Effector memory CD4-positive, alpha-beta T cell (primary cell): ENCODE measurements at places on chromosomes 1 and 21.

GRCh38 chr1:72271555-72272085, 10.7 kb downstream of the NEGR1 start:
- no peak for DNase-seq

GRCh38 chr1:41599912-41600311, 115.4 kb upstream of the EDN2 start:
- no peak for DNase-seq

DNA sequence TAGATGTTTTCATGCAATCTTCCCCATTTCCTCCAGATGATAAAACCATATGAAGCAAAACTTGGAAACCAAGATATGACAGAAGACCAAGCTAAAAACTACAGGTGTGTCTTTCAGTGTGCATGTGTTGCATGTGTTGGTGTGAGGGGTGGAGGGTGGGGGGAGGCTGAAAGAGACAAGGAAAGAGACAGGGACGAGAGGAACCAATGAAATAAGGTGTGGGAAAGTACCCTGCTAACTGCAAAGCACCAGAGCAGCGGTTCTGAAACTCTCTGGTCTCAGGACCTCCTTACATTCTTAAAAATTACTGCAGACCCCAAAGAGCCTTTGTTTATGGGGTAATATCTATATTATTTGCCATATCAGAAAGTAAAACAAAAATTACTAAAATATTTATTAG, 87.4 kb upstream of the HIVEP3 start:
- DNase-seq, result no peak

- DNase-seq, result no peak
Measured at GRCh38 chr1:162145966-162146696, 76.6 kb downstream of the NOS1AP start.

DNA sequence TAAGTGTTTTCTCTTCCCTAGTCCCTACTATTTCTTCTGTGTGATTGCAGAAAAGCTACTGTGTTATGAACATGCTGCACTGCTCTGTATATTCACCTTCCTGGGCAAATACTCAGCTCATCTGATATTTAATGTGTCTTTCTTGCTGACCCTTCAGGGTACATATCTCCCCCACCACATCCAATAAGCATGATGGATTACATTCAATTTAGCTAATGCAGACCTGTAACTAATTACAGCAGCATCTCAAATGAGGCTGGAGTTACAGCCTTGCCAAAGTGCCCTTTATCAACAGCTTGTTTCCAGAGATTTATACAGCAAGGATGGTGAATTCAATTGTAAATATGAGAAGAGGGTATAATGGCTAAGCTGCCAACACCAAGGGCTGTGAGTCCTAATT, 144.0 kb downstream of the KCNH1 start:
- DNase-seq, result no peak

DNA sequence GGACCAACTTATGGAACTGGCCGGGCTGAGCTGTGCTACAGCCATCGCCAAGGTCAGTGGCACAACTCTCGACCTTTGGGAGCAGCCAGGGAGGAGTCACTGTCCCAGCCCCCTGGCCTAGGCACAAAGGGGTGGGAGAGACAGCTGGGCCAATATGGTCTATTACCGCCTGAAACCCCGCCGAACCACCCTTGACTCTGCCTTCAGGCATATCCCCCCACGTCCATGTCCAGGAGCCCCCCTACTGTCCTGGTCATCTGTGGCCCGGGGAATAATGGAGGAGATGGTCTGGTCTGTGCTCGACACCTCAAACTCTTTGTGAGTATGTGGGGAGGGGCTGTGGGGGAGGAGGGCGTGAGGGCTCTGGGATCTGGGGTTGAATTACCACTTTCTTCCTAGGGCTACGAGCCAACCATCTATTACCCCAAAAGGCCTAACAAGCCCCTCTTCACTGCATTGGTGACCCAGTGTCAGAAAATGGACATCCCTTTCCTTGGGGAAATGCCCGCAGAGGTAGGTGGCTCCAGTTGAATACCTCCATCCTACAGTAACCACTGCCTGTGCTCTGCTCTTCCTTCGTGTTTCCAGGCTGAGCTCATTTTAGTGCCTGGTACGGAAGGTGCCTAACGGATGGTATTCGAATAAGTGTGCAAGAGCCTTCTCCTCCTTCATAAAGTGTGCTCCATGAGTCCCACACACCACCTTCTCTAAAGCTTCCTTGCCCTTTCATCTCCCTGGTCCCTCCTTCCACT, 758 bp downstream of the NAXE start:
- DNase-seq, result no peak

- DNase-seq, result peak; percentile 48
Measured at GRCh38 chr1:11645670-11646265, 8.5 kb downstream of the FBXO2 start.

GRCh38 chr1:20185834-20186782, at the start of the genes PLA2G2C and UBXN10:
TSS of gene PLA2G2C (minus strand) at chr1:20186518. CDS start at chr1:20177363, 9,155 bp downstream.
TSS of gene UBXN10 (plus strand) at chr1:20186096. CDS start at chr1:20190562, 4,466 bp downstream.
- no peak for DNase-seq

DNA sequence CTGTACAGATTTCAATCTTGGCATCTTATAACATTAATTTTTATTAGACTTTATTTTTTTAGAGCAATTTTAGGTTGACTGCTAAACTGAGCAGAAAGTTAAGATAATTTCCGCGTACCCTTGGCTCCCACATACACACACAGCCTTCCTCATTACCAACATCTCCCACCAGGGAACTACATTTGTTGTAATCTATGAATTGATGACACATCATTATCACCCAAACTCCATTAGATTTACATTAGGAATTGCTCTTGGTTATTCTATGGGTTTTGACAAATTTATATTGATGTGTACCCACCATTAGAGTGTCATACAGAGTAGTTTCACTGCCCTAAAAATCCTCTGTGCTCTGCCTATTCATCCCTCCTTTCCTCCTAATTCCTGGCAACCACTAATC, 56.4 kb upstream of the GRIK3 start:
- no peak for DNase-seq

DNA sequence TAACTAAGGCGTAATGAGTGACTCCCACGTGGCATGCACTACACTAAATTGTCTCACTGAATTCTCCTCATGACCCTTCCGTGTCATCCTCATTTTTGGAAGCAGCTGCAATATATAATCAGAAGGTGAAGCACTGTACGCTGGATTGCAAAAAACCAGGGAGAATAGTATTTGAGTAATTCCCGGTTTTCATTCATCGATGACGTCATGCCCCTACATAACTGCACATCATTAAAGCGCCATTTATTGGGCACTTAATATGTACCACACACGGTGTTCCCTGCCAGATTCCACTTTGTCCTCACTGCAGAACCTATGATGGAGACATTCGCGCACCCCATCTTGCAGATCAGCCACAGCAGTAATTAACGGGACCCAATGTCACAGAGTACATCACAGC, 41.0 kb downstream of the DHRS3 start:
- no peak for DNase-seq
